ENCODE measurements at places on chromosomes 4 and X.

DNA sequence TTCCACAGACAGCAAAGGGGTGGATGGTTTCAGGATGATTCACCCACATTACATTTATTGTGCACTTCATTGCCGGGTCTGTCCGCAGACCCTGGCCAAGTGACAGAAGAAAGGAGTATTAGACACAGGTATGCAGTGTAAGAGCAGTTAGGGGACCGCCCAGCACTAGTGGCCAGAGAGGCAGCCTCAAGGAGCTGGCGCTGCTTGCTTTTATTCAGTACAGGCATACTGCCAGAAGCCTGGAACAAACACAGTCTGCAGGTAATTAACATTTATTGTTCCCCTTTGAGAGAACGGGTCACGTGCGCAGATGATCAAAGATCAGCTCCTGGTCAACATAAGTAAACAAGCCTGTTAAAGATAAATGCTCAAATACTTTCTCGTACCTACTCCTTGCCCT, 1639.0 kb upstream of the IGFBP7 start:
- peak; percentile 6 for DNase-seq

DNA sequence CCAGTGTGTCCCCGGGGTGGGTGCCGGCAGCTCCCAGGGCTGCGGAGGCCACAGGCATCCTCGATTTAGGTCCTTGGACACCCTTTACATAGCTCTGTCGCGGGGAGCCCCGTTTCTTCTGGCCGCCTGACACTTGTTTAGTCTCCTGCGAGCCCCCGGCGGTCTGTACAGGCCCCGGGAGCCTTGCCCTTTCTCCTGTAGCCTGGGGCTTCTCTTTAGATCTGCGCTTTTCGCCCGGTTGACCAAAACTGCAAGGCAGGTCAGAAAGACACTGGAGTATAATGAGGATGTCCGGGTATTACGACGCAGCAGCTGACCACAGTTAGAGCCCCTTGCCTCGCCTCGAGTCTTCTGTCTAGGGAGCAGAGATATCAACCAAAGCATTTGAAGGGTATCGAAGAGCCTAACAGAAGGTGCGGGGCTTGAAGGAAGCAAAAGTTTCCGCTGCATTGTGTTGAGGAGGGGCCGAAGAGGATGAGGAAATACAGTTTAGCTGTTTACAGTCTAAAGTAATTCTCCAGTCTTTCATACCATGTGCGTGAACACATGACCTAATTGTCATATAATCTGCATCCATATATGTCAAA, 479 bp downstream of the BRCC3 start:
- DNase-seq = no peak

DNA sequence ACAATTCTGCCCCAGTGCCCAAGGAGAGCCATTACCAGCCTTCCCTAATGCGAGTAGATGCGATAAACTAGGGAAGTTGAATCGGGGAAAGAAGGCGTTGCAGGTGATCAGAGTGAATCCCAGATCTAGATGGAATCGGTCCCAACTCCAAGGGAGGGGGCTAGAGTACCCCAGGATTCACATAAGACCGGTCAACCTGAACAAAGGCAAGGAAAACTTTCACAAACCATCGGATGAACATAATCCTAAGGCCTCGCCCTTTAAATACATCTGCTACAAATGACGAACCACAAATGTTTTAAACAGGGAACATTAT, 11.2 kb upstream of the ZCCHC13 start:
- DNase-seq = no peak

DNA sequence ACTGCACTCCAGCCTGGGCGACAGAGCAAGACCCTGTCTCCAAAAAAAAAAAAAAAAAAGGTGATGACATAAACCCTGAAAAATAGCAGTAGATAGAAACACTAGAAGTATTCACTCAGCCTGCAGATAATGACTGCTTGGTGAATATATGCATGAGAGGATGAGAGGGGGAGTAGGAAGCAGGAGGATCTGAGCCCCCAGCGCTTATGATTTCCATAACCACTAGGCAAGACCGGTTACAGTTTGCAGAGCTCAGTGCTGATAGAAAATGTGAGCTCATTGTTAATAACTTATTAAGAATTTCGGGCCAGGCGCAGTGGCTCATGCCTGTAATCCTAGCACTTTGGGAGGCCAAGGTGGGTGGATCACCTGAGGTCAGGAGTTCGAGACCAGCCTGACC, 40.8 kb upstream of the SLC34A2 start:
- no peak for DNase-seq

DNA sequence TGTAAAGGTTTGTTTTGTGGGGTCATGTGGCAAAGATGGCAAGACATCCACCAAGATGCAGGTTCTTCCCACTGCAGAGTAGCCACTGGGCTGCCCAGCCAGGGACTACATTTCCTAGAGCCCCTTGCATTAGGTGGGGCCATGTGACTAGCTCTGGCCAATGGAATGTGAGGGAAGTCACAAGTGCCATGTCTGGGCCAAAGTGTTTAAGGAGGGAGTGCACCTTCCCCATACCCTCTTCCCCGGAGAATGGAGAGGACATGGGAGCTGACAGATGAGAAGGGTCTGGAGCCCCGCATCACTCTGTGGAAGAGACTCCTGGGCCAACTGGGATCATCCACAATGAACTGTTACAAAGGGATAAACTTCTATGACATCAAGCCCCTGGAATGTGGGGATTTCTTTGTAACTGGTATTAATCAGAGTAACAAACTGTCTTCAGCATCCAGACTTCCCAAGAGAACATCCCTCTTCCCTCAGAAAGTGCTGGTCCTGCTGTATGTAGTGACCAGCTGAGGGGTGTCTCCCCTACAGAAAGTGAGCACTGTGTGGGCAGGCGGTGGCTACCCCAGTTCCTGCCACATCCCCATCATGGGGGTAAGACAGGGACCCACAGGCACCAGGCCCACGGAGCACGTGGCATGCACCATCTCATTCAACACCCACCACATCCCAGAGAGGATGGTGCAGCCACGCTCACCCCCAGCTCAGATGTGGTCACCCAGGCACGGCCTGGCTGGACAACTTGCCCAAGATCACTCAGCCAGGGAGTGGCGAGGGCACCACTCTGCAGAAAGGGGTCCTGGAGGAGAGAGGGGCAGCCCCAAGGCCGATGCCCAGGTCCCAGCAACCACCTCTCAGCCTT, 10.9 kb downstream of the PPP2R2C start:
- DNase-seq = no peak

DNA sequence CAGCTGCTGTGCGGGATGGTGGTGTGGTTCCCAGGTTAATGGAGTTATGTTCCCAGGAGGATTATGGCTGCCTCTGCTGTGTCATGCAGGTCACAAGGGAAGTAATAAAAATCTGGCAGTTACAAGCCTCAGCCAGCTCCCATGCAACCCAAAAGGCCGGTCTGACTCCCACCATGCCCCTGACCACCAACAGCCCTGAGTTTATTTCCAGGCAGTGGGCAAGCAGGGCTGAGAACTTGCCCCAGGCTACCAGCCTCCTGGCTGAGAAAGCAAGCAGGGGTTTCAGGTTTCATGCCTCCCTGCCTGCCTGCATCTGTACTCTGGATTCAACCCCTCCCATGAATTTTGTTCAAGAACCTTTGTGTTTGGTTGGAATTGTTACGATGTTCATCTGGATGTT, 732.7 kb upstream of the POU3F4 start:
- DNase-seq = no peak

- peak; percentile 49 for DNase-seq
Measured at GRCh38 chr4:158538176-158538575, 16.5 kb downstream of the RXFP1 start.

- DNase-seq = peak; percentile 13
Measured at GRCh38 chr4:5378002-5378401, 326.7 kb downstream of the STK32B start.

GRCh38 chr4:159051245-159052071, 51.4 kb upstream of the RAPGEF2 start:
- DNase-seq = no peak

GRCh38 chrX:6990552-6991193, 156.8 kb upstream of the STS start:
- DNase-seq = no peak

GRCh38 chrX:115268421-115268820, 21.1 kb upstream of the LUZP4 start:
- no peak for DNase-seq

- peak; percentile 45 for DNase-seq
Measured at GRCh38 chr4:75841641-75842520, 60.4 kb downstream of the PPEF2 start.

Data from astrocyte of the hippocampus (primary cell).